GM13976 (cell line): ENCODE measurements at places on chromosomes 5 and 9.

DNA sequence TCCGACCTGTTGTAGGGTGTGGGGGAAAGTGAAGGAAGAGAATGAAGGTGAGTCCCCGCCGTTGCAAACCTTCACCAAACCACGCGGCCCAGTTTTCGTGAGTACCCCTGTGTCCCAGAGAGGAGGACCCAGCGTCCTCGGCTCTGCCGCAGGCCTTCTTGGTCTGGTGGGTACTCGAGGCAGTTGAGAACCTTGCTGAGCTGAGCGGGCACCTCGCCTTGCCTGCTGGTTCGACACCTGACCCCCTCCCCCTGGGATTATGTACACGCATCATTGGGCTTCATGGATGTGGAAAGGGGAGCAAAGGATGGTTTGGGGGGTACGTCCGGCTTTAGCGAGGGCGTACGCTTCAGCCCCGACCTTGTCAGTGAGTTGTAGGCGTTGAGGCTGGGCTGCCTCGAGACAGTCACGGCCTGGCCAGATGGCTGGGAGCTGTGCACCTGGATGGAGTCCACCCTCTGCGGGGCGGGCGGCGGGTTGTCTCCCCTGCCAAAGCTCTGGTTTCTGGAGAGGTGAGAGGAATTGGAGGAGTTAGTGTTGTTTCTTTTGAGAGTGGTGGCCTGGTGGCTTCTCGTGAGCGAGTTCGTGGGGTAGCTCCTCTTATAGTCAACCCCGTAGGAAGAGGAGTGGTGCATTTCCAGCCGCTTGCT lies 128.1 kb downstream of the SEMA6A start:
- no peak for DNase-seq

DNA sequence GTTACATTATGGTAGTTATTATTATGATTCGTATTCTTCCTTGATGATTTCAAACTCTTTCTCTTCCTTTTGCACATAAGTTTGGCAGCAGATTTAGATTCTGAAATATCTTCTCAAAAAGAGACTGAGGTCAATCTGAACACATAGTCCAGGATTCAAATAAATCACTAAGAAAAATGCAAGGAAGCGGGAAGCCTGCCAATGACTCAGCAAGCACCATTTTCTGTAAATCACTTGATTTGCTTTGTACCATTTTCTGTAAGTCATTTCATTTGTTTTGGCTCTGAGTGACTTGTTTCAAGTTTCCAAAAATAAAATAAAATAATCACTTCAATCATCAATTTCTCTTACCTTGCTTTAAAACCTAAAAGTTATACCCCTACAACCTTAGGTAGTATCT lies 24.6 kb upstream of the GLIS3 start:
- no peak for DNase-seq

DNA sequence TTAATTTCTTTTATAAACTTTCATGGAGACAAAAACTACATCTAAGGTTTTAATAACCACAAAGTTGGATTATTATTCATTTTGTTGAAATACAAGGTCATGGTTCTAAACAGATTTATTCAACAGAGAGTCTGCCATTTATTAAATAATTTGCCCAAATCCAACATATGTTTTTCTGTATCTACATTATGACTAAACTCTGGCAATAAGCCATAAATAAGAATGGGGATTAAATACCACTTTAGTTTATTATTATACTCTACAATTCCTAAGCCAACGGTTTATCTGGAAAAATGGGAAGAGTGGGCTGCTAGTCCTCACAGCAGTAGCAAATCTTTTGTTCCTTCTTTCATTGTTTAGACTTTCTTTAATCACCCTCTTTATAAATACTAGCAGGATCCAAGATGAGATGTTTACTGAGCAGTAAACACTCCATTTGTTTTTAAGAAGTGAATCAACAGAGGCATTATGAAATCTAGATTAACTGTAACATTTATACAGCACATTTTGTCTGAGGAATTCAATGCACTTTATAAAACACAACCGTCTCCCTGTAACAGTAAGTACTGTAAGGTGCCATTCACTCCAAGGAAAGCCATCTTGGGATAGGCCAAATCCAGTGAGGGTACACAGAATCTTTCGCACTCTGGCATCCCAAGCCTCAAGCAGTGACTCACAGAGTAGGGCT lies 89.7 kb downstream of the DROSHA start:
- DNase-seq: no peak

- DNase-seq: no peak
These were observed 130.7 kb downstream of the TTLL11 start for GRCh38 chr9:121962421-121962820.

DNA sequence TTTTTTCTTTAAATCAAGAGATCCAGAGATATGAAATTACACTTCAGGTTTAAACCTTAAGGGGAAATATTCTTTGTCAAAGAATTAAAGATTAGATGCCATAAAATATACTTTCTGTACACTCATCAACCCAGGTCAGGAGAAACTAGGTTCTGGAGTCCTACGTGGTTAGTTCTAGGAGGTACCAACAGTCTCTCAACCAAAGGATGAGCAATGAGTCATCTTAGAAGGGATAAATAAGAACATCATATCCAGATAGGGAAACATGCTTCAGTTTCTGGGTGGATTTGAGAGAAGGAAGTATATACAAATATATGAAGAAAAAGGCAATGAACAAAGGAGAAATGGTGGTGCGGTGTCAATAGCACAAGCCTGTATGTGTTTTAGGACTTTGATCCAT lies 98.2 kb downstream of the CSNK1G3 start:
- DNase-seq: no peak

- DNase-seq: no peak
These were observed 550.0 kb downstream of the PTPRD start for GRCh38 chr9:10062629-10063395.

GRCh38 chr9:70902692-70903131 lies 218.7 kb downstream of the TRPM3 start:
- no peak for DNase-seq

GRCh38 chr5:9712911-9713310 lies 82.8 kb upstream of the TAS2R1 start:
- DNase-seq: no peak

- no peak for DNase-seq
These were observed 85.0 kb downstream of the SGCD start for GRCh38 chr5:156411957-156412356.

DNA sequence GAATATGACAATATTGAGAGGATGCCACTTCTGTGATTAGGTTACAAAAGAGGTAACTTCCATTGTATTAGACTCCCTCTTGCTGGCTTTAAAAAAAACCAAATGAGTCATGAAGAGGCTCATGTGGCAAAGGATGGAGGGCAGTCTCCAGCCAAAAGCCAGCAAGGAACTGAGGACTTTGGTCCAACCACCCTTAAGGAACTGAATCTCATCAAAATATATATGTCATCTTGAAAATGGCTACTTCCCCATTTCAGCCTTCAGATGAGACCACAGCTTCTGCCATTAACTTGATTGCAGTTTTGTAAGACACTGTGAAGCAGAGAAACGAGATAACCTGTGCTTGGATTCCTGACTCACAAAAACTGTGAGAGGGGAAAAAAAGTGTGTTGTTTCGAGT lies 15.5 kb upstream of the TRIM32 start:
- DNase-seq: no peak

- DNase-seq: no peak
These were observed 445.3 kb downstream of the EBF1 start for GRCh38 chr5:158654415-158654814.

GRCh38 chr5:113293975-113294310 lies 140.8 kb downstream of the TSSK1B start:
- peak; percentile 22 for DNase-seq

DNA sequence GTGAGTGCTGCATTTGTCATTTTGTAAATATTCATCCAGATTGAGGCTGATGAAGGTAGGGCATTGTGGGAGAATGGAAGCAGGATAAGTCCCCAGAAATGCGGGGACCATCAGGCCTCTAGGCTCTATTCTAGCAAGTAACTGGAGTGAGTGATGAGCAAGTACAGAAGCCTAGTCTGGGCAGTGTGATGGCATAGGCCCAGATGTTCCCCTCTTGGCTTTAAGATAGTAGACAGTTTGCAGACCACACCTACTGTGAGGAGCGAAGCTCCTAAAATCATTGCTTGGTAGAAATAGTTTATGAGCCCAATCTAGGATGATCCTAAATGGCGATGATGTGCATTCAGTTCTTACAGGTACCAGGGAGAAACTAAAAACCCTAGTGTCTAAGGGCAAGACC lies 24.3 kb downstream of the NDFIP1 start:
- DNase-seq: no peak

- peak; percentile 62 for DNase-seq
These were observed 49.9 kb downstream of the LRRTM2 start for GRCh38 chr5:138824924-138825863.

- DNase-seq: no peak
These were observed 2.2 kb upstream of the CDX1 start for GRCh38 chr5:150164211-150164980.

DNA sequence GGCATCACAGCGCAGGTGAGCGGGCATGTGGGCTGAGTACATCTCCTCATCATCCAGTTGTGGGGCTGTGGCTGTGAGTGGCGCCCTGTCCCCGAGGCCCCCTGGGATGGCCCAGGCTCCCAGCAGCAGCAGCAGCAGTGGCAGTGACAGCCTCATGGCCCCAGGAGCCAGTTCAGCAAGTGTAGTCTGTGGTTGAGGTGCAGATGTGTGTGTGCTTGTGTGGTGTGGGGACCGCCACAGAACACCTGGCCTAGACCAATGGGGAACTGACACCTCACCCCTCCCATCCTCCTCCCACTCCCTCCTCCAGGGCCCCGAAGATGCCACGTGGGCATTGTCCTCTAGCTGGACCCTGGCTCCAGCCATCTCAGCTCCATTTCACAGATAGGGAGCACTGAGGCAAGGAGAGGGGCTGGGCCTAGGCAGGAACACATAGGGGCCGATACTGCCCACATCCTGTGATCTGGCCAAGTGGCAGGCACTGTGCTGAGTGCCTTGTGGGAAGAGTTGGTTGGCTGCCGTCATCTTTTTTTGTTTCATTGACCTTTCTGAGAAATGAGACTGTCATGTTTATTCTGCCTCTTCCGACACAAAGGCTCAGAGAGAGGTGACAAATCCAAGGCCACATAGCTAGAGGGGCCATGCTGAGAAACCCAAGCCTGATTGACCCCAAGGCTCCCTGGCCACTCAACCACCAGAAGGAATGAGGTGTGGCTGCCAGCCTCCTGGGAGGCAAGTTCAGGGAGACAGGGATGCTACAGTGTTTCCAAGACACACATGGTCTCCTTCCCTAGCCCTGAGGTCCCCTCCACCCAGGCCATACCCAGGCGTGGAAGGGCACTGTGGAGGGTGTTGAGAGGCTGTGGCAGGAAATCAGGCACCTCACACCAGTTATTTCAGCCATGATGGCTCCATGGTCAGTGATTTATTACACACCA lies at the start of gene MZB1:
TSS of gene MZB1 (minus strand) at position 213 of the 938 bp plus-strand sequence. CDS start at position 156, 57 bp downstream.
- DNase-seq: peak; percentile 93

DNA sequence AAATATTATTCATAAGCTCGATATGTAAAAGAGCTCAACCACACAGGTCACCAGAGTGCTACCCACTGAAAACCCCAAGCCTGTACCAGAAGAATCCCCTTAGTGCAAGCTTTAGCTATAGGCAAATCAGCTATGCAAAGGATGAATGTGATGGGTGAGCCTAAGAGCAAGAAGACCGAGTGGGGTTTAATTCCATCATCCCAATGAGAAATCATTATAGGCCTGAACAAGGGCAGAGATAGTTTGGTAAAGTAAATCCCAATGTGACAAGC lies 21.8 kb downstream of the ELOVL7 start:
- no peak for DNase-seq

DNA sequence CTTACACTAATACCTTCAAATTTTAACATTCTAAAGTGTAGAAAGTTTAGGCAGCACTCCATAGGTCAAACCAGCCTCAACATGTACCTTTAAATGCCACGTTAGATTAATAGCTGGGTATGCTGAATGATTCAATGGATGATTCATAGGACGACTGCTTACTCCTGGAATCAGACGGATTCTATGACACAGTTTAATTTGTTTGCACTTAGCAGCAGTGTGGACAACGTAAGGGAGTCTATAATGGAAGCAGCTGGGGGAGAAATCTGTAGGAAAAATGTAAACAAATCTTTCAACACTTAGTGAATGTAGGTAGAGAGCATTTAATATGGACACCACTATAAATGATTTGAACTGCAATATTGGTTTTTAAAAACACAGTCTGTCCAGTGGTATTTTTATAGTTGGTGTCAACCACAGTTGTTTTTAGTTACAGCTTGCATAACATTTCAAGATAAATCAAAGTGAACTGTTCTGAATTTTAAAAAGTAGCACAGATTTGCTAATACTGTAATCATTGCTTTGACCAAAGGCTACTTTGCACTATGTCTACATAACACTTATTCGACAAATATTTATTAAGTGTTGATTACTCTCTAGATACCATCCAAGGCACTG lies 701.5 kb upstream of the MEF2C start:
- no peak for DNase-seq

DNA sequence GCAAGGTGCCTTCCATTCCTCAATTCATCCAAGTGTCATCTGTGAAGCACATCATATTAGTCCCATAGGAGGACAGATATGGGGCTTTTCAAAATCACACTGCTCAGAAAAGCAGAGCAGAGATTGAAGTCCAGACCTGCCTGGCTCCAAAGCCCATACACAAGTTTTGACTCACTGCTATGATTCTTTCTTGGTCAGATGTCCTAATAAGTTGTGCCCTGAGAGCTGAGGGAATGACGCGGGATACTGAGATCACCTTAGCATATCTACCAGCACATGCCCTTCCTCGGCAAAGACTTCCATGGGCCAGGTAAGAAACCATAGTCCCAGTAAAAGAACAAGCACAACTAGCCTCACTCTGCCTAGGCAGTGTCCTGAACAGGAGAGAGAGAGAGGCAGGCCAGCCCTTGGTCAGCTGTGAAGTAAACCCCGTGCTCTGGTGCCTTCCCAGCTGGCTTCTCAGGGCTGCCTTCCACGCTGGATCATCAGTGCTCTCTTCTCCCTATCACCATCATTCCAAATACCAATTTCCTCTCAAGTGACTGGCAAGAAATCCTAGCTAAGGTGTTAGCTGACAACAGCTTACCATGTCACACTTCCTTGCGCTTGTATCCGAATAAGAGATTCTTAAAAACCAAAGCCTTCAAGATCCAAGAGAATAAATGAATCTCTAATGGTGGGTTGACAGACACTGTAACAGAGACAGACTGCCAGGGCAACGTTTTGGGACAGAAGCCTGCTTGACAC lies 73.2 kb downstream of the SIL1 start:
- DNase-seq: no peak

DNA sequence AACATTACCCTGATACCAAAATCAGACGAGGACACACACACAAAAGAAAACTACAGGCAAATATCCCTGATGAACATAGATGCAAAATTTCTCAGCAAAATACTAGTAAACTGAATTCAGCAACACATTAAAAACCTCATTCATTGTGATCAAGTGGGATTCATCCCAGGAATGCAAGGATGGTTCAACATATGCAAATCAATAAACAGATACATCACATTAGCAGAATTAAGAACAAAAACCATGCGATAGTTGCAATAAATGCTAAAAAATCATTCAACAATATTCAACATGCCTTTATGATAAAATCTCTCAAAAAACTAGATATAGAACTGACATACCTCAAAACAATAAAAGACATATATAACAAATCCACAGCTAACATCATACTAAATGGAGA lies 36.9 kb upstream of the TNPO1 start:
- no peak for DNase-seq

GRCh38 chr5:159560088-159560487 lies 229.8 kb upstream of the IL12B start:
- DNase-seq: no peak
